ENCODE measurements at places on chromosomes 1 and 21.

GRCh38 chr1:213231795-213232231 is 180.8 kb downstream of the RPS6KC1 start:
- no peak for DNase-seq

DNA sequence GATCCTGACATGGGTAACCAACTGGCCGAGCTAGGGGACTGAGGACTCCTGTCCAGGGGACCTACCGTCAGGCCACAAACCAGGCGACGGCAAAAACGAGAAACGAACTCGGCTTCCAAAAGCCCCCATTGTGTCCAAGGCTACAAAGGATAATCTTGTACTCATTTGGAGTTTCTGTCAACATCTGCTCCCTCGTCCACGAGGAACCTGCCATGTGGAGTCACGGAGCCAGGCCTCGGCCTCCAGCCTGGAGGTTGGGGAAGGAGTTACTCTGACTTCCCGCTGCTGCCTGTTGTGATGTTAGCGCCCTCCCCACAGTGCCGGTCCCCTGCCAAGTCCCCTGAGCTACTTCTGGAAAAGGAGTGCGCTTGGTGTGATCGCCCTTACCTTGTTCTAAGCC is 7.3 kb downstream of the KRTAP10-1 start:
- no peak for DNase-seq

GRCh38 chr1:160624464-160624863 is 22.4 kb downstream of the SLAMF1 start:
- DNase-seq: no peak

GRCh38 chr1:236091933-236092318 is 27.0 kb upstream of the NID1 start:
- no peak for DNase-seq

GRCh38 chr1:212981571-212982328 is 31.4 kb downstream of the VASH2 start:
- DNase-seq: no peak

DNA sequence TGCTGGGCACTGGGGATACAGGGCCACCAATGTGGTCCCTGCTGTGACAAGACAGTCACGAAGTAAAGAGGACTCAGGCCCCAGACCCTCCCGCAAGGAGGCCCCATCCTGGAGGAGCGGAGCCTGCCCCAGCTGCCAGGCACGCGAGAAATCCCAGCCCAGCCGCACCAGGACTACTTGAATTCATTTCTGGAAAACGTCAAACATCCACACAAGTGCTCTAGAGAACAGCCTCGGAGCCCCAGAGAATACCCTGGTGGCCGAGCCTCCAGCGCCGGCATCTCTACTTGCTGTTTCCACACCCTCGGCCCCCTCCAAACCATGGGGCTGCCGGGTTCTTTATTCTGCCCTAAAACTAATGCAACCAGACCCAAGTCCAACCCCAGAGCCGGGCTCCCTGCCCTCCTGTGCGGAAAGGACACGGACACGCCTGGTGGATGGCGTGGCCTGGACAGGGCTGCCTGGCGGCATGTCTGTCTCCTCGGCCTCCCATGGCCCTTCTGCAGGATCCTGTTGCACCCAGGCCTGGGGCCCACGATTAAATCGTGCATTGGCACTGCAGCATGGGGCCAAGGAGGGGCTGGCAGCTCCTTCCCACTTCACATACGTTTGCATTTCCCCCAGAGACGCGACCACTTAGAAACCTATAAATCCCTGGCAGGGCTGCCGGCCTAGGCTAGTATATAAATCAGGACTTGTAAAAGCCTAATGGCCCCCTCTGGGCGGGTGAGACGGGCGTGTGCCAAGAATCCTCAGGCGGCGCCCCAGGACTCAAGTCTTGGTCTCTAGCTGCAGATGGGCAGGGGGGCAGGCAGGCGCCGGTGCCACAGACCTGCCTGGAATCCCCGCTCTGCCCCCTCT is 41.2 kb downstream of the DMRTB1 start:
- DNase-seq: no peak

DNA sequence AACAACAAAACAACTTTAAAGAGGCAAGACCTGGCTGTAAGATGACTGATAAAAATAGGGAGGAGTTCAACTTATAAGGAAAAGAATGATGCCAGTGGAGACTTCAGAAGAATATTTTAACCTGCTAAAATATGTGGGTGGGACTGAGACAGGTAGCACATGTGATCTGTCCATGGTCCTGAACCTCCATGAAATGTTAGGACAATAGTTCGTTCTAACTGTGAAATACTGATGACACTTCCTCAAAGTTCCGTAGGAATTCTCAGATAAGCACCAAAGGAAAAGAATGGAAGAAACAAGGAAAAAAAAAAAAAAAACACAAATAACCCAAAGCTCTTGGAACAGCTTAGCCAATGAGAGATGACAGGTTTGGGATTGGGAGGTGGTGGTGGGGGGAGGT is 44.7 kb downstream of the CDC42BPA start:
- no peak for DNase-seq

- DNase-seq: no peak
These were observed 135.1 kb downstream of the ADAMTS1 start for GRCh38 chr21:26710155-26710554.

GRCh38 chr1:195075973-195076372 is 1532.3 kb downstream of the KCNT2 start:
- DNase-seq: no peak

DNA sequence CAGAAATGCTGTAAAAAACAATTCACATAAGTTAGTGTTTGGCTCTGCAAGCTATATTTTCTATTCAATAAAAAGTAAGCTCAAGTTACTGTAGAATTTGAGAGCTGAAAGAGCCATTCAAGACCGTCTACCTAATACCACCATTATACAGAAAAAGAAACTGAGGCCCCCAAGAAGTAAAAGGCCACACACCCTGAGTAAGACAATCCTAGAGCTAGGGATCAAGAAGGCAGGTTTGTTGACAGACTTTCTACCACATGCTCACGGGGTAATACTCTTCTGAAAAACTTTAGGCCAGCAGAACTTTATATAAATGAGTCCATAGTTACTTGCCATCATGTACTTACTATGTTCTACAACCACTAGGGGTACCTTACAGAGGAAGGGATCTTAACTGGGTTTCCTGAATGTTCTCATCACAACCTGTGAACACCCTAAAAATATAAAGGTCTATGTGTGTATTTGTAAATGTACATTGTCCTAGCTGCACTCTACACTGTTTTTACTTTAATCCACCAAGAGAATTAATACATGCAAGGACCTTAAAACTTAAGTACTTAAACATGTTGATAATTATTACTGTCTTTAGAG is 2.7 kb downstream of the PSMG1 start:
- no peak for DNase-seq

- no peak for DNase-seq
These were observed 4.6 kb downstream of the OBSCN start for GRCh38 chr1:228212415-228212965.

DNA sequence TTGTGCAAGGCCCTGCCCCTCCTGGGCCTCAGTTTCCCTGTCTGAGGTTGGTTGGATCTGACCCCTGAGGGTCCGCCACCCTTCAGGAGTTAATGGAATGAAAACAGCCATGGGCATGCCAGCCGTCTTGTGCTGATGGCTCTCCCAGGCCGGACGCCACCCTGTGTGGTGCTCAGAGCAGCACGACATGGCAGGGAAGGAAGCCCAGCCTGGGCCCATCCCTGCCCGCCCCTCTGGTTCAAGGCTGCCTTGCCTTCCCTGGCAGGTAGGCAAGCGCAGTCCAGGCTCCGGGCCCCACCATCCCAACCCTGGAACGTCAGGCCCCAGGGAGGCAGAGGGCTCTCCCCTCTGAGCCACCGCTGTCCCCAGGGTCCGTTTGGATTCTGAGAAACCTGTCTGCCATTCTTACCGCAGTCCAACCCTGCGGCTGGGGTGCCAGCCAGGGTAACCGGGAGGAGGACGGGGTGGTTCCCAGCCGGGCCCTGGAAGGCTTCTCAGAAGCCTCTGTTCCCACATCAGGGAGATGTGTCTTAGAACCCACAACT is 108.5 kb upstream of the IFFO2 start:
- DNase-seq: no peak

DNA sequence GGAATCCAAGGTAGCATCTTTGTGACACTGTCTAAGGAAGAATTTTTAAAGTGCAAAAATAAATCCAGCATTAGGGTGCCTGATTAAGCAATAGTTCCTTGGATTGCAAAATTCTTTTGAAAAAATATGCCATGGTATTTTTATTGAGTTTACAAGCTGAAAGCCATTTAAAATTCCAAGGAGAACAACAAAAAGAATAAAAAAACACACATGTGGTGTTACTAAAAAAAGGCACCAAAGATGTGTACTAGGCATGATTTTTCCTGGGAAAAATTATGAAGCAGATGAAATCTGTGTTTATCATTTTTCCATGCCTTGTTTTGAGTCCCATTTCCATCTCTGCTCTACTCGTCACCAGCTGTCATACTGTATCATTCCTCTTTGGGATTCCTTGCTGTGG is 157.0 kb upstream of the ZNHIT6 start:
- DNase-seq: no peak

DNA sequence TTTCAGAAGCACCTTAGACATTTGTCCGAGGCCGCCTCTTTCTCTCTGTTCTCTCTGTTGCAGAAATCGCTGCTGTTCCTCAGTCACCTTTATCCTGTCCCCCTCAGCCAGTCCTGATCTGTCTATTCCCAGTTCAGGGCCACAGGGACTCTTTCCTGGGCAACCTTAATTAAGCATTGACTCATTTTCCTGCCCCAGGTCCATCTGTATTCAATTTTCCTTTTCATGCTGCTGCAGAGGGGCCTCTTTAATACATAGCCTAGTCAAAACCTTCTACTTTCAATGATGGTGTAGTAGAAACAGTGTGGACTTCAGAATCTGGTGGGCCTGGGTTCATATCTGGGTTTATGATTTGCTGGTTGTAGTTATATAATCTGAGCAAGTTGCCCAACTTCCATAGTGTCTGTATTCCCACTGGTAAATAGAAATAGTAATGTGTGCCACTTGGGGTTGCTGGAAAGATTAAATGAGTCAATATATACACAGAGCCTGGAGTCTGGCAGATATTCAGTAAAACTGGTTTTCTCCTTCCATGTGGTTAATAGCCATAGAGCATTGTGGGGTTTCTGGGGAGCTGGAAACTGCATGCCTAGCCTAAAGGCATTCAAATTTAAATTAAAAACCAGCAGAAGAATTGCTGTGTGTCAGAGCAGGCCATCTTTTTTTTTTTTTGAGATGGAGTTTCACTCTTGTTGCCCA is 4.5 kb downstream of the TRAF5 start:
- no peak for DNase-seq

DNA sequence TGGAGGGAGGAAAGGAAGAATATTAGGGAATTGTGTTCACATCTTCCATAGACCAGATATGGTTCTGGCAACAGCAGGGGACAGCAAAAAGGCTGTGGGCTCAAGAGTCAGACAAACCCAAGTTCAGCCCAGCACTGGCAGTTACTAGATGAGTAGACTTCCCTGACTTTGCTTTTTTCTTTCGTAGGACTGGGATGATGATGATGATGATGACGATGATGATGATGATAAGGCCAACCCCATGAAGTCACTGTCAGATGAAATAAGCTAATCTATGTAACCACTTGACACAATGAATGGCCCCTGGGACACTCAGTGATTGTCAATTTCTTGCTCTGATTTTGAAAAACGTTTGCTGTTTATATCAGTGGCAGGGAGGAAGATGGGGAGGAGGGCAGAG is 109.6 kb downstream of the TNR start:
- no peak for DNase-seq

DNA sequence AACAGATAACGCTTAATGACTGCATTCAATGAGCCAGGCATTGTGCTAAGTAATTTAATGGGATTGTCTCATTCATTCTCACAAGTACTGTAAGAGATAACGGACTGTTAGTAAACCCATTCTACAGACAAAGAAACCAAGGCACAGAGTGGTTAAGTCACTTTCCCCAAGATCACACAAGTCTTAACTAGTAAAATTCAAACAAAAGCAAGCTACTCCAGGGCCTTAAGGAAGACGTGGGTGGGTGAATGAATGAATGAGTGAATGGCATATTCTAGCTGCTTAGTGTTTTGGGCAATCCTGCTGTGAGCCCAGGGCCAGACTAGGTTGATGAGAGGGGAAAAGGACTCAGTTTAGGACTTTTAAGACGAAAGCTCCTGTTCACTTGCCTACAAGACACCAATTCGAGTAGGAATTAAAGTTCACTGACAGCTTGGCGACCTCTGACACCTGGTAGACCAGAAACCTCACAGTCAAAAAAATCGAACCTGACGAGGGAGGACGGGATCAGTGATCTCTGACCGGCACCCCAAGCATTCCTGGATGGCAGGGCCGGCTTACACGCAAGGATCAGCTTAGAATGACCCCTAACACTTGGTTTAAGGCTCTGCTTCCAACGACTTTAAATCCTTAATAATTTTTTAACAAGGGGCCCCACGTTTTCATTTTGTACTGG is 557 bp downstream of the EMC1 start:
- no peak for DNase-seq

- DNase-seq: no peak
These were observed 43.3 kb upstream of the RABGAP1L start for GRCh38 chr1:174116042-174116441.

GRCh38 chr1:13901039-13901438 is 201.1 kb downstream of the PRDM2 start:
- DNase-seq: no peak

GRCh38 chr21:27139526-27139925 is 172.6 kb upstream of the ADAMTS5 start:
- no peak for DNase-seq

DNA sequence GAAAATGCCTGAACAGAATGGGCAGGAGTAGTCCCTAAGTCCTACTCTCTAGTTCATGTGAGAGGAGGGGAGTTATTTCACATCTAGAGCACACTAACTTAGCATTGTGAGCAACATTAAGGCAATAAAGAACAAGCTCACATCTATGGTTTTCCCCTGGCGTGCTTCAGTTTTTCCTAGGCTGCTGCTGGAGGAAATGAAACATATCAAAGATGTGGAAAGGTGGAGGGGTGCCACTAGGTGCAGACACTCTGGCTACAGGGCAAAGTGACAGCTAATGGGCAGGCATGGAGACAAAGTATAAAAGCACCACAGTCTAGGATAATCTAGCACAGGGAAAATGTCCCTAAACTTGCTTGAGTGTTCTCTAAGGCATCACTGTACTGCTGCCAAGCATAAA is 82.2 kb downstream of the TPR start:
- DNase-seq: no peak

- no peak for DNase-seq
These were observed 18.1 kb upstream of the SNX27 start for GRCh38 chr1:151593730-151594129.

- DNase-seq: no peak
These were observed 176.5 kb downstream of the TGFB2 start for GRCh38 chr1:218521414-218522169.

DNA sequence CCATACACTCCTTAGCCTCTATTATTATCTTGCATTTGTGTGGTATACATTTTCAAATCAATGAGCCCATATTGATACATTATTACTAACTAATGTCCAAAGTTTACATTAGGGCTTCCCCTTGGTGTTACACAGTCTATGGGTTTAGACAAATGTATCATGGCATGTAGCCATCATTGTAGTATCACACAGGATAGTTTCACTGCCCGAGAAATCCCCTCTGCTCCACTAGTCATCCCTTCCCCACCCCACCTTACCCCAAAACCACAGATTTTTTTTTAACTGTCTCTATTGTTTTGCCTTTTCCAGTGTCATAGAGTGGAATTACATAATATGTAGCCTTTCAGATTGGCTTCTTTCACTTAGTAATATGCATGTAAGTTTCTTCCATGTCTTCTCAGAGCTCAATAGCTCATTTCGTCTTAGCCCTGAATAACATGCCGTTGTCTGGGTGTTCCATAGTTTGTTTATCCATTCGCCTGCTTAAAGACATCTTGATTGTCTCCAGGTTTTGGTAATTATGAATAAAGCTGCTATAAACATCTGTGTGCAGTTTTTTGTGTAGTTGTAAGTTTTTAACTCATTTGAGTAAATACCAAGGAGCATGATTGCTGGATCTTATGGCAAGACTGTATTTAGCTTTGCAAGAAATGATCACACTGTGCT is 86.4 kb upstream of the LYST start:
- no peak for DNase-seq

All from mesothelial cell of epicardium (in vitro differentiated cells).